Lung (tissue), 17 donors: ENCODE measurements at places on chromosomes 13 and 19. TPM values are rescaled to one million over a fixed set of nuclear protein-coding genes. Genes with fewer than 3 reads are reported as not detected.

DNA sequence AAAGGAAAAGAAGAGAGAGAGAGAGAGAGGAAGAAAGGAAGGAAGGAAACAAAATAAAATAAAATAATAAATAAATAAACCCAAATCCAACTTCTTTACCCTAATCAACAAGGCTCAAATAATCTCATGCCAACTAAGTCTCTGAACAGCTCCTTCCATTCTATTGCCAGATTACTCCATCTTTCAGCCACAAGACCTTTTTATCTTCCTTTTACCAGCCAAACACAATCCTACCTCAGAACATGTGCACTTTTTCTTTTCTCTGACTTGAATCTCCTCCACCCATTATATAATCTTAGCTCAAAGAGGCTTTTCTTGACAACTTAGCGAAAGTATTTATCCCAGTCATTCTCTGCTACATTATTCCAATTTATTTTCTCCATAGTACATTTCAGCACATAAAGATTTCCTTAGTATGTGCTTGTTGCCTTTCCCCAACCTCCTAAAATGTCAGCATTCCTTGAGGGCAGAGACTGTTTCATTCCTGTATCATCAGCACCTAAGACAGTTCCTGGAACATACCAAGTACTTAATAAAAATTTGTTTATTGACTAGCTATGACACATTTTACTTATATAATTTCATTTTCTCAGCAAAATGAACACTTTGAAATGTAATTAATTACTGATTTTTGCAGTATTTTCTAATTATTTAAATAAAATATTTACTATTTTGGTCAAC lies 33.5 kb upstream of the USPL1 start:
- no peak for DNase-seq
- H3K27me3 ChIP-seq = no peaks in the 10 kb centered on the region
- H3K36me3 ChIP-seq = no peaks in the 10 kb centered on the region
- no peak overlapping the region for H3K27ac ChIP-seq

Gene PRX
- total RNA-seq = 25.6 TPM

Gene CYP2F1
- 0.85 TPM for total RNA-seq

DNA sequence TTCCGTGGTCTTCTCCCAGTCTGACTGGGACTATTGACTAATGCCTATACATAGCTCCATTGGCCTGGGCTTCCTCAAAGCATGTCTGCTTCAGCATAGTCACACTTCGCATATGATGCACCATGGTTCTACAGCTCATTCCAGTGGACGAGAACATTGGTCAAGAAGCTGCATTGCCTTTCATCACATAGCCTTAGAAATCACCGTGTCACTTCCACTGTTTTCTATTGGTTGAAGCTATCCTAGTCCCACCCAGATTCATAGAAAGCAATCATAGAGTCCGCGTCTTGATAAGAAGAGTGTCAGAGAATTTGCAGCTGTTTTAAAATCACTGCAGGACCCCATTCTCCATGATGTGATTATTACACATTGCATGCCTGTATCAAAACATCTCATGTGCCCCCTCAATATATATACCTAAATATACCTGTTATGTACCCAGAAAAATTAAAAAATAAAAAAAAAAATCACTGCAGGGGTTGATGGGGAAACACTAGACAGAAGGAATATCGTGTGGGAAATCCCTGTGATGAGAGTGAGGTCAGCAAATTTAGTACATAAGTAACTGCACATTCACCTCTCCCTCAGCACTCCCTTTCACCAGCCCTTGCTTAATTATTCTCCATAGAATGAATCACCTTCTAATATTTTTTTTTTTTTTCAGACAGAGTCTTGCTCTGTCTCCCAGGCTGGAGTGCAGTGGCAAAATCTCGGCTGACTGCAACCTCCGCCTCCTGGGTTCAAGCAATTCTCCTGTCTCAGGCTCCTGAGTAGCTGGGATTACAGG lies 2.2 kb upstream of the ARHGAP33 start:
- H3K36me3 ChIP-seq = peaks cover 8% of the 10 kb centered on the region
- peaks cover 10% of the 10 kb centered on the region for H3K4me1 ChIP-seq
- no peak overlapping the region for H3K27ac ChIP-seq
- H3K27me3 ChIP-seq = no peaks in the 10 kb centered on the region

GRCh38 chr19:28363254-28363653 lies 849.7 kb downstream of the UQCRFS1 start:
- H3K27ac ChIP-seq = no peak overlapping the region
- H3K36me3 ChIP-seq = no peaks in the 10 kb centered on the region
- H3K4me1 ChIP-seq = no peaks in the 10 kb centered on the region
- no peak for DNase-seq
- no peaks in the 10 kb centered on the region for H3K27me3 ChIP-seq

GRCh38 chr13:20128459-20128931 lies 32.4 kb downstream of the GJA3 start:
- H3K4me1 ChIP-seq = peaks cover 14% of the 10 kb centered on the region
- peak overlapping the region; percentile 51 for H3K4me3 ChIP-seq
- DNase-seq = no peak
- H3K36me3 ChIP-seq = no peaks in the 10 kb centered on the region
- peaks cover 23% of the 10 kb centered on the region for H3K27me3 ChIP-seq
- peak overlapping the region; percentile 83 for H3K27ac ChIP-seq

- H3K36me3 ChIP-seq = no peaks in the 10 kb centered on the region
- H3K27ac ChIP-seq = no peak overlapping the region
- H3K4me1 ChIP-seq = peaks cover 19% of the 10 kb centered on the region
- H3K4me3 ChIP-seq = no peak overlapping the region
Measured at GRCh38 chr13:31905961-31906360, 125.6 kb upstream of the FRY start.

DNA sequence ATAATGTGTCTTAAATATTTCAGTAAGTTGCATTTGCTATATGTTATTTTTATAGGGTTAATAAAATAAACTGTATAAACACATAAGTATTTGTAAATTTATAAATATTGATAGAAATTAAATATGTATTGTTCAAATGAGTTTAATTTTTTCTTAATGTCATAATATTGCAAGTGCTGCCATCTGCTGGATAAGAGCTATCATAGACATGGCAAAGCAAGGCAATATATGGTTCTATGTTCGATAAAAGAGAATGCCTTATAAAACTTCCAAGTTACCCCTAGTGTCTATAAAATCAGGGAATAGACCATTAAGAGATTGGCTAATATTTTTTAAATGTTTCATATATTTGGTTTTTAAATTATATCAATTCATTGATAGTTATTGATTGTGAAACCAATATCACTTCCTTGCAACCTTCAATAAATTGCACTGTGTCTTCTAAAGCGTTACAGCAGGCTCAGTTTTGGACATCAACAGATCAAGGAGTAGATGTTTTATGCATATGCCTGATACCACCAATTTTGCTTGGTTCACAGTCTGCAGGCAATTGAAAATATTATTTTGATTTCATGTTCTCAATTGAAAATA lies 29.0 kb upstream of the SLITRK6 start:
- no peaks in the 10 kb centered on the region for H3K27me3 ChIP-seq
- peak; percentile 42 for DNase-seq
- no peaks in the 10 kb centered on the region for H3K36me3 ChIP-seq
- H3K27ac ChIP-seq = no peak overlapping the region
- no peaks in the 10 kb centered on the region for H3K4me1 ChIP-seq

GRCh38 chr19:35030257-35031071 lies at the start of gene SCN1B:
TSS of gene SCN1B (plus strand) at chr19:35030470. CDS start at chr19:35030821, 351 bp downstream.
- H3K4me3 ChIP-seq = peak within 1 kb of the TSS; percentile 33
- H3K36me3 ChIP-seq = peaks cover 8% of the 10 kb centered on the region
- peak within 1 kb of the TSS; percentile 11 for H3K27ac ChIP-seq
- peaks cover 5% of the 10 kb centered on the region for H3K4me1 ChIP-seq

DNA sequence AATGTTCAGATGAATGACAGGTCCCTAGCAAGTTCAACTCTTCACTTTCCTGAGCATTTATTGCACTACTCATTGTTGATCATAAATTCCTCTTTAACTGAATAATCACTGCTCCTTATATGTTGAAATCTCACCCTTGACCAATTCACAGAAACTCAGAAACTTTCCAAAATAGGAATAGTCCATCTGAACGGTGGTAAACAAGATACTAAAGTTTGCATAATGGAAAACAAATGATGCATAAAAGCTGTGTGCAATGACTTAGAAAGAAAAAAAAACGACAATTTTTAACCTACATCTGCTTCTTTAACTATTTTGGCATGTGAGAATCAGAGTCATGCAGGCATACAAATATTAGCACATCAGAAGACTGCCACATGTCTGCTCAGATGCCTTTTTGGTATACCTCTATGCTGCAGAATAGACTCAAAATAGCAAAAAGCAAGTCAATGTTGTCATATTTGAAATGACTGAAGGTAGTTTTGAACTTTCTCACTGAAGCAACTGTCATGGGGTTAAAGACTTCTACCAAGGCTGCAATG lies 34.8 kb downstream of the SLC10A2 start:
- no peak overlapping the region for H3K4me3 ChIP-seq
- no peak overlapping the region for H3K27ac ChIP-seq
- H3K4me1 ChIP-seq = no peaks in the 10 kb centered on the region
- no peaks in the 10 kb centered on the region for H3K36me3 ChIP-seq

DNA sequence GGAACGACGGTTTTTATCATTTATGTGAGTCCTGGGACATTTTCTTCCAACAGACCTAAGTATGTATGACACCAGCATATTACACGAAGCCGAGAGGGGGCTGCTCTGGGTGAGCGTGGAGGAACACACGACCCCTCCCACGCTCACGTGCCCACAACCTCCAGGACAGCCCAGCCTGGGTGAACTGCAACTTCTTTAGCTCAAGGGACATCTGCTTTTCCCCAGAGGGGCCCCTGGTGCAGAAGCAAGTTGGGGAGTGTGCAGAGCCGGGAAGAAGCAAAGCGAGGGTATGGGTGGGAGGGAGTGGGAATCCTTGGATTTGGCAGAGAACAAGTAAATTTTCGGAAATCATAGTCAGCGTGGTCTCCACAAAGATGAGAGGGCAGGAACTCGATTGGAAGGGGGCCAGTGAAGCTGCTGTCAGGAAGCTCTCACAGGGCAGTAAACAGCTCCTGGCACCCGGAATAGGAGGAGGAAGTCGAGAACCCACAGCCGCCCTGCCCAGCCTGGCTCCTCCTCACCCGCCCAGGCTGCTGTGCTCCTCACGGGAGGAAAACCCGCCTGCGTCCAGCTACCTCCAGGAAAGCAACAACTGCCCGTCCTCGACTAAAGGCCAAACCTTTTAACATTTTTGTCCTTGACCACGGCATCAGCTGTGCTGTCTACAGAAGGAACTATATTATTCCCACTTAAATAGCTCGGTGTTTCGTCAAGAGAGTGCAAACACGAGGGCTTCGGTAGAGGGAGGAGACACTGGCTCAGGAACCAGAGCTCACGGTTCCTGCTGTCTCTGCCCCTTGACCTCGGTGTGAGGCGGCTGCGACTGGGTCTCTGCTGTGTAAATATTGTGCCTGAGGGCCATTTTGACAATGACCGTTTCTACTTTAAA lies 17.2 kb upstream of the CFAP97D2 start:
- H3K4me3 ChIP-seq = no peak overlapping the region
- H3K4me1 ChIP-seq = peaks cover 7% of the 10 kb centered on the region
- H3K36me3 ChIP-seq = no peaks in the 10 kb centered on the region
- peak overlapping the region; percentile 48 for H3K27ac ChIP-seq
- DNase-seq = peak; percentile 82

DNA sequence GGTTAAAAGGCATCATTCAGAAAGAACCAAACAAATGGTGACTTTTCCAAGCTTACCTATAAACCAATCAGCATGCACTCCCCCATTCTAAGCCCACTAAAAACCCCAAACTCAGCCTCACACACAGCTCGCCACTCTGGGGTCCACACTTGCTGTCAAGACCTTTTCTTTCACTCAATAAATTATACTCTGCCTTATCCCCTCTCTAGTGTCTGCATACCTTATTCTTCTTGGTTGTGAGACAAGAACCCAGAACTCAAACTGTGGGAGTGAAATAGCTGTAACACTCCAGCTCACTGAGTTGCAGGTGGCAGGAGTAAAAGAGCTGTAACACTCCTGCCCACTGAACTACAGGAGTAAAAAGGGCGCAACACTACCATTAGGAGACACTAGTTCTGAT lies 559.0 kb downstream of the TBC1D4 start:
- no peak for DNase-seq
- H3K27ac ChIP-seq = no peak overlapping the region
- H3K36me3 ChIP-seq = no peaks in the 10 kb centered on the region
- no peaks in the 10 kb centered on the region for H3K27me3 ChIP-seq
- H3K4me3 ChIP-seq = no peak overlapping the region

DNA sequence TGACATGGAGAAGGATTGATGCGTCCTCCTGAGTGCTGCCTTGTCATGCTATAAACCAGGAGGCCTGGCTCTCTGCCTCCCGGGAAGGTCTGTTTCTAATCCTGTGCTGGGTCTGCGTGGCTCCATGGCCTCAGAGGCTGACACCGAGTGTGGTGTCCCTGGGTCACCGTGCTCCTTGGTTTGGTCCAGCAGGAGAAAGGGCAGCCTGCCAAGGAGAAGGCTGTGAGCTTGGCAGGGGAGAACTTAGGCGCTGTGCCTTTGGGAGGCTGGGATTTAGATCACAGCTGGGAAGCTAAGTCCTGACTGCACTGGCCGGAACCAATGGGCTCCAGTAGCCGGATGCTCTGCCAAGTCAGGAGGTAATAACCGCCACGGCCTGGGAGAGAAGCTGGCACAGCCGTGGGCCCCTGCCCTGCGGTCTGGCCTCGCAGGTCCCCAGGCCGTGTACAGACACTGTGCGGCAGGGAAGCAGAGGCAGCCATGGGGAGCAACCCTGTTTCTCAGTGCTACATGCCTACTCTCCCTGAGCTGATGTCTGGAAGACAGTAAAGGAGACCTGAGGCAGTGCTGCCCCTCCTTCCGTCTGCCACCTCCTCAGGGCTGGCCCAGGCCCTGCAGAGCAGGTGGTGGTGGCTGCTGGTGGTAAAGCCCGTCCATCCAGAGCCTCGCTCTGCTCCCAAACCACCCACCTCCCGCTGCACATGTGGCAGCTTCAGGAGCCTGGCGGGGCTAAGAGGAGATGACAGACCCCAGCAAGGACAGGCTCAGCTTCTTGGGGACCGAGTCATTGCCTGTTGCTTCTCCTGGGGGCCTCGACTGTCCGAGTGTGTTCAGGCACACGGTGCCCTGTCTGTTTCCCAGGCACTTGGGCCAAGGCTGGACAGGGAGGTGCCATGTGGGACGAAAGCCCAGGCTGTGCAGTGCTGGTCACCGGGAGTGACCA lies 44.9 kb downstream of the C13orf46 start:
- H3K36me3 ChIP-seq = no peaks in the 10 kb centered on the region
- no peak overlapping the region for H3K4me3 ChIP-seq
- peaks cover 32% of the 10 kb centered on the region for H3K4me1 ChIP-seq
- peak; percentile 87 for DNase-seq
- no peak overlapping the region for H3K27ac ChIP-seq

DNA sequence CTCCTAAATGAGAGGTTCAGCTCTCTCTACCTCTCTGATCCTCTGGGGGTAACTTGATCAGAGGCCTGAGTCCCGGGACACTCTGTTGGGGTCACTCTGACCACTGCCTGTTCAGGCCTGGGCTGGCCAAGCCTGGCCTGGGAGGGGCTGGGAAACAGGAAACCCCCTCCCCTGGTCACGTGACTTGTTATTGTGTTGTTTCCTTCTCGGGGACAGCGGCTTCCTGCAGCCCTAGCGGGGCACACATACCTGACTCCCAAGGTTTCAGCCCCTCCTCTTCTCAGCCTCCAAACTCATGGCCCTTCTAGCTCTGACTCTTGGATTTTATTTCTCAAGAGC lies at the start of gene USHBP1:
USHBP1 (minus strand) TSS at position 105 of the 339 bp plus-strand sequence. CDS start 446 bp downstream, outside the sequence.
- H3K27ac ChIP-seq = peak within 1 kb of the TSS; percentile 51
- no peak for DNase-seq
- no peaks in the 10 kb centered on the region for H3K27me3 ChIP-seq
- peak within 1 kb of the TSS; percentile 39 for H3K4me3 ChIP-seq
- peaks cover 5% of the 10 kb centered on the region for H3K4me1 ChIP-seq

GRCh38 chr19:39499932-39500331 lies 1.2 kb downstream of the DLL3 start:
- no peak overlapping the region for H3K27ac ChIP-seq
- H3K36me3 ChIP-seq = no peaks in the 10 kb centered on the region
- peaks cover 35% of the 10 kb centered on the region for H3K27me3 ChIP-seq
- DNase-seq = no peak
- peaks cover 12% of the 10 kb centered on the region for H3K4me1 ChIP-seq
